ENCODE measurements at places on chromosomes 6 and 20. TPM values are rescaled to one million over a fixed set of nuclear protein-coding genes. Genes with fewer than 3 reads are reported as not detected.
A peak's percentile ranks its signal among the peaks of the same experiment; 100 is the strongest.

- peak; percentile 64 for DNase-seq
Measured at GRCh38 chr6:41199552-41200246, 1.2 kb downstream of the TREML2 start.

GRCh38 chr6:10465629-10466499 lies 51.0 kb upstream of the TFAP2A start:
- no peak for DNase-seq

DNA sequence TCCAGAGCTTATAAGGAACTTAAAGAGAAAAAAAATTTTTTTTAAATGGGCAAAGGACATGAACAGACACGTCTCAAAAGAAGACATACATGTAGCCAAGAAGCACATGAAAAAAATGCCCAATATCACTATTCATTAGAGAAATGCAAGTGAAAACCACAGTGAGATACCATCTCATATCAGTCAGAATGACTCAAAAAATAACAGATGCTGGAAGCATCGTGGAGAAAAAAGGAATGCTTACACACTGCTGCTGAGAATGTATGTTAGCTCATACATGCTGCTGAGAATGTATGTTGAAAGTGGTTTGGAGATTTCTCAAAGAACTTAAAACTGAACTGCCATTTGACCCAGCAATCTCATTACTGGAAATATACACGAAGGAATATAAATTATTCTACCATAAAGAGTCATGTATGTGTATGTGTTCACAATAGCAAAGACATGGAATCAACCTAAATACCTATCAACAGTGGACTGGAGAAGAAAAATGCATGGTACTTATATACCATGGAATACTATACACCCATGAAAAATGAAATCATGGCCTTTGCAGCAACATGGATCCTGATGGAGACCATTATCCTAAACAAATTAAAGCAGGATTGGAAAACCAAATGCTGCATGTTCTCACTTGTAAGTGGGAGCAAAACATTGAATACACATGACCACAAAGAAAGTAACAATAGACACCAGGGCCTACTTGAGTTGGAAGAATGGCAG lies 5.2 kb downstream of the OR11A1 start:
- no peak for DNase-seq

DNA sequence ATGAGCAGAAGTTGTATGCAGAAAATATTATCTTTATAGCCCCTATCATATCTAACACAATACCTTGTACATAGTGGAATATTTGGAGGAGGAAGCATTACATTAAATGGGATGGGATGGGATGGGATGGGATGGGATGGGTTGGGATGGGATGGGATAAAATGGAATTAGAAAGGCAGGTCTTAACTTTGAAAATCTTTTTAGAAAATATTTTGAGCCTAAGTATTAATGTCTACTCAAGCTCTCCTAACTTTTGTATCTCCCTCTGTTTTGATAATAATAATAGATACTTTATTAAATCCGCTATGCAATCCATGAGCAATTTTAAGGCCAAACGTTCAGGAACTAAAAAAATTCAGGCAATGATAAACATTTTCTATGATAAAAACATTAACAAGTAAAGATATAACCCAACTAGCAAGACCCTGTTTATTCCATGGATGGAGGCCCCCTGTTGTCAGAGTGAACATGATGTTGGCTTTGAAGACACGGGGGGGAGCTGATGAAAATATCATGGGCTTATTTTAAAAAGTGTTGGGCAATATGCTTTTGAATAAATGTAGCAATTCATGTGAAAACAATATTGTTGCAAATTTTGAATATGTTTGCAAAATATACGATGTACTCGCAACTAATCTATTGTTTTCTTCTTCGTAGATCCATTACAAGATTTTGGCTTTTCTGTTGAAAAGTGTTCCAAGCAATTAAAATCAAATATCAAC lies 35.9 kb downstream of the LY86 start:
- DNase-seq: no peak

DNA sequence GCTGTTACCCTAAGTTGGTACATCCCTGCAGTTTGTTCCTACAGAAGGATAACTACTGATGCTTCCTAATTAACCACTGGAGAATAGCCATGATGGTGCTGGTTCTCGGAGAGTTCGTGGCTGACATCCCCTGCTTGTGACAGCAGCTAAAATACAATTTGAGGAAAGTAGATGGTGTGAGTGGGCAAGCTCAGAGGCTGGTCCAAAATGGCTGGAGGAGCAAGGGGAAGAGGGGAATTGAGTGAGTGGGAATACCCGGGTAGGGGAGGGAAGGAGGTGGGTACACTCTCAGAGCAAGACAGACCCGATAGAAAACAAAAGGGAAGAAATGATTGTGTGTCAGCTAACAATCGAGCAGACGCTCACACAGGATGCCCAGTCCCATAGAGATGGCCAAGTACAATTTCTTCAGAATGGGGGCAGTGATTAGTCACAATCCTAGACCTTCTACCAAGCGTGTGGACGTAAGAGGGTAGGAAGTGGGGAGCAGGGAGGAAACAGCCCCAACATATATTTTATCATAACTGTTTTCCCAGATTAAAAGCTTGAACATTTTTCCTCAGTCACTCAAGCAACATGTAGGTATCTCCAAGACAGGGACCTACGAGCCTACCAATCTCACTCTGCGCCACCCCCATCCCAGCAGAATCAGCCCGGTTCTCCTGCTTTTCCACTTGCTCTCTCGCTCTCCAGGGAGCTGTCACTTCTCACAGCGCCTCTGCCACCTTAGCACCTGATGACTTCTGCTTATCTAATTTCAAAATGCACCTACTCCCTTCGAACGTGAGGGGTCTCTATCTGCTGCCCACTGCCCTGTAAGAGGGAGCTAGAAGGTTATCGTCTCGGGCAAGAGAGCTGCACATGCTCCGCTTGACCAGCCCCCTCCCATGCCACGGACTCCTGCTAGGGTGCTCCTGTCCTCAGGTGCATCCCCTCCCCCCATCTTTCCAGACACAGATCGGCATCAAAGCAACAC lies 26.2 kb downstream of the RIPOR2 start:
- no peak for DNase-seq

DNA sequence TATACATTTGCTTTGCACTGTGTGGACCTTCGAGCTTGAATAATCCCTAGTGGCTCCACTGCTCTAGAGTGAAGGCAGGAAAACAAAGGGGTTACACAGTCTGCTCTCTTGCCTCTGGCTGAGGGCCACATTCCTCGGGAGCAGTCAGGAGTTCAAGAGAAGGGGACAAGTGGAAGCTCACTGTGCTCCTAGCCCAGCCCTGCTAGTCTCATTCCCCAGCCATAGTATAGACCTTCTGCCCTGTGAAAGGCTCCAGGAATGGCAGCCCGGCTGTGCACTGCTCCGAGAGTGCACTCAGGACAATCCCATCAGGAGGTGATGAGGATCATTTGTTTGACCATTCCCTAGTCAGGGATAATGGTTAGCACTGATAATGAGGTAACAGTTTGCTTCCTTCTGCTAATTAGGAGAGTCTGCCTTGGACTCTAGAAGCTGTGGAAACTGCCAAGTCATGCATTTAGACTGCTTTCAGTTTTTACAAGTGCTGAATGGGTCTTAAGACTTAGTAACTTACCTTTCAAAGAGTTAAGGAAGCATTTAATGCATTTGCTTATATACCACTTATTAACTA lies 8.5 kb downstream of the IYD start:
- no peak for DNase-seq

- DNase-seq: no peak
Measured at GRCh38 chr6:142781129-142781528, 163.8 kb downstream of the HIVEP2 start.

DNA sequence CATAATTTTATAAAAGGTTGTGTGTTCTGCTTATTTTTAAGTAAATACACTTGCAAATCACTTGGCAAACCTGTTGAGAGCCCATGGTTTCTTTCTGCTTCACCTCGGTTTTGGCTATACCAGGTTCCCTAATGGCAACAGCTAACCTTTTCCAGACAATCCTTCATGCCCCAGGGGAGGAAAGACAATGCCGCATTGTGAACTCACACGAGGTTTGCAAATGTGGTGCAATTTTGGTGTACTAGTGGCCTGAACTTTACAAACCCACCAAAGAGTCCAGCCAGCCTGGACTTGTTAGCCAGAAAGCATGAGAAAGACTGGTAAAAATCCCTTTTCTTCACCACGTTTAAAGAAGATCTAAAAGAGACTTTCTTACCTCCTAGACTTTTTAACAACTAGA lies 84.8 kb upstream of the SOX4 start:
- DNase-seq: no peak

Gene SEL1L2
- total RNA-seq: not detected

Gene RNF144B
- 6.9 TPM for total RNA-seq
